ENCODE measurements at places on chromosomes 12 and 14. TPM values are rescaled to one million over a fixed set of nuclear protein-coding genes. Genes with fewer than 3 reads are reported as not detected.

DNA sequence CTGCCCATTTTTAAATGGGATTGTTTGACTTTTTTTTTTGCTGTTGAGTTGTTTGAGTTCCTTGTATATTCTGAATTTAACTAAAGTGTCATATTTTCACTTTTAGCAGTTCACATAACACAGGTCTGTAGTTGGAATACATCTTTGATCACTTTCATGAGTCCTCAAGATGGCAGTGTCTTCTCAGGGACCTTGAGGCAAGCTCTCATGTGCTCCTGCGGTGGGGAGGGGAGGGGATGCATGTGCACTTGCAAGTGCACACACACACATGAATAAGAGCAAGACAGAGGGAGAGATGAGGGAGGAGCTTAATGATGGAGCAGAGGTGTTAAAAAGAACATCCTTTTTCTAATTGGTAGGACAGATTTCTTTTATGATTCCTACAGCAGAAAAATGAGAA, 291.4 kb upstream of the OR4E1 start:
- H3K27me3 ChIP-seq = no peaks in the 10 kb centered on the region
- peak; percentile 71 for DNase-seq
- no peaks in the 10 kb centered on the region for H3K36me3 ChIP-seq
- peaks cover 18% of the 10 kb centered on the region for H3K4me1 ChIP-seq
- H3K4me3 ChIP-seq = peak overlapping the region; percentile 50
- H3K27ac ChIP-seq = peak overlapping the region; percentile 80

GRCh38 chr14:33350366-33350990, 411.8 kb downstream of the NPAS3 start:
- H3K36me3 ChIP-seq = no peaks in the 10 kb centered on the region
- H3K4me1 ChIP-seq = no peaks in the 10 kb centered on the region
- H3K4me3 ChIP-seq = no peak overlapping the region
- H3K27me3 ChIP-seq = peaks cover 2% of the 10 kb centered on the region

DNA sequence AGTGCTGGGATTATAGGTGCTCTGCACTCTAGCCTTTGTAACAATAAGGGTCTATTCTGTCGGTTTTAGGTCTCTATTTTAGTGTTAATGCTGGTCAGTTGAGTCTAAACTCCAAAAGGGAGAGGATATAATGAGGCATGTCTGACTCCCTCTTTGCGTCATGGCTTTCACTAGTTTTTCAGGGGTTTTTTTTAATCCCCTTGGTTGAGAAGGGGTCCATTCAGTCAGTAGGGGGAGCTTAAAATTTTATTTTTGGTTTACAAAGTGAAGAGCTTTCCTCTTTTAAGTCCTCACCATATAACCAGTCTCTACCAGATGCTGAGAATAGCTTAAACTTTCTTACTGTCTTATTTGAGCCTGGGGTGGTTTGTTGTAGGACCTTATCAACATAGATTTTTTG, 106.9 kb downstream of the PRKCH start:
- peaks cover 91% of the 10 kb centered on the region for H3K4me1 ChIP-seq
- no peak overlapping the region for H3K4me3 ChIP-seq
- peak overlapping the region; percentile 2 for H3K27ac ChIP-seq
- H3K36me3 ChIP-seq = peaks cover 28% of the 10 kb centered on the region
- DNase-seq = no peak

DNA sequence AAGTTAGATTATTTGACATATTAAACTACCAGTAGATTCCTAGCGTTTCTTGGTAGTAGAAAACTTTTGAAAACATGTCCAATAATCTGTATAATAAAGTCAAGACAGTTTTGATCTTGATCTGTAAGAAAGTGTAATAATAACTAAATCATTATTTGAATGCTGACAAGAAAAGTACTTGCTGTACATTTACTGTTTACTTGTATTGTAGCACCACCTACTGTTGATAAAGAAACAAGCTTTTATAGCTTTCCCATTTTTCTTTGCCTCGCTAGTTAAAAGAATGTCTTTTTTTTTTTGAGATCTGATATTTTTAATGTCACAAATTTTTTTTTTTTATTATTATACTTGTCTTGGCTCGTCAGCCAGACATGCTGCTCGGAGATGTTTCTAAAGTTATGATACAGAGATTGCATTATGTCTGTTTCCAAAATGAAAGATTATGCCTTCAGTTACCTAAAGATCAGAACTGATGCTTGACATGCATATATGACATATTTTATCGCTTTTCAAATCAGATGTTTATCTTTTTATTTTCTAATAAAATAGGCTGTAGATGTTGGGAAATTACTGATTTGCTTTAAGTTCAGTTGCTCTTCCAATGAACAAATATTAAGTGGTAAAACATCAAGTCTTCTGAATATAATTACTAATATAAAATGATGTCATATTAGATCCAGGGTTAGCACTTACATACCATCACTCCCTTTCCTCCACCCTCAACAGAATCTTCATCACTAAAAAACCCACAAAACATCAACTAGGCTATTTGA, 140.5 kb downstream of the AKAP6 start:
- H3K27ac ChIP-seq = no peak overlapping the region
- H3K36me3 ChIP-seq = no peaks in the 10 kb centered on the region
- no peaks in the 10 kb centered on the region for H3K4me1 ChIP-seq
- DNase-seq = no peak
- no peak overlapping the region for H3K4me3 ChIP-seq

GRCh38 chr14:54170301-54170700, 213.7 kb upstream of the BMP4 start:
- no peak for DNase-seq
- no peak overlapping the region for H3K27ac ChIP-seq
- peaks cover 4% of the 10 kb centered on the region for H3K4me1 ChIP-seq

GRCh38 chr12:13376610-13377373, 180.3 kb downstream of the EMP1 start:
- H3K4me1 ChIP-seq = no peaks in the 10 kb centered on the region
- no peak for DNase-seq
- no peak overlapping the region for H3K4me3 ChIP-seq
- no peaks in the 10 kb centered on the region for H3K27me3 ChIP-seq

DNA sequence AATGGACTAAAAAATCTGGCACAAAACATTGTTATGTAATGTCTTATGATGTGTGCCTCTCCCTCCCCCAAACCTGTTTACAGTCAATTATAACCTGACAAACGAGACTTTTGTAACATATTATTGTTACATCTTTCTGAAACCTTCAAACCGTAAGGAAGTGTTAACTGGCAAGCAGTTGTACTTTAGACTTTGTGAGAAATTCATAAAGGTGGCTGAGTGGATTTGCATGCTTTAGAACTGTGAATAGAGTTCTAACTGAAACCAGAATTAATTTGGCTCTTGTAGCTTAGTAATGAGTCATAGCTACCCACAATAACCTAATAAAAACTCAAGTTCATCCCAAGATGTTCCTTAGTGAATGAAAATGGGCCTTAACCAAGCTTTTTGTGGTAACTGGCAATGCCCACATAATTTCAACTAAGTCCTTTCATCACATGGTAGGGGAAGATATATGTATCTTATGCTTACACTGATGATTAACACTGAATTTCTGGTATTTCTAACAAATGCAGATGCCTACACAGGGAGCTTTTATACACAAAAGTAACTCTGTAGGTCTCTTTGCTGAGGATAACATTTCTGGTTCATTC, 29.7 kb downstream of the RAD9B start:
- no peaks in the 10 kb centered on the region for H3K27me3 ChIP-seq
- H3K27ac ChIP-seq = peak overlapping the region; percentile 37
- peaks cover 28% of the 10 kb centered on the region for H3K4me1 ChIP-seq
- DNase-seq = no peak

LMBR1L gene
- total RNA-seq = 60.1 TPM

CRIP2 gene
- total RNA-seq = not detected

ALG10B gene
- 17.1 TPM for total RNA-seq

BCAT1 gene
- total RNA-seq = 16.4 TPM

KRT84 gene
- not detected for total RNA-seq

ARHGAP9 gene
- 95.9 TPM for total RNA-seq

SALL2 gene
- 3.1 TPM for total RNA-seq

EML5 gene
- 3.8 TPM for total RNA-seq

CLEC4D gene
- not detected for total RNA-seq

Data from activated naive CD4-positive, alpha-beta T cell treated with anti-CD3 and anti-CD28 coated beads for 36 hours (primary cell).